ENCODE measurements at places on chromosomes 2 and 18. TPM values are rescaled to one million over a fixed set of nuclear protein-coding genes. Genes with fewer than 3 reads are reported as not detected.

GRCh38 chr2:123179526-123179925, 845.6 kb upstream of the CNTNAP5 start:
- DNase-seq = no peak

LOXL3 gene
- total RNA-seq = 8.1 TPM

CCDC68 gene
- total RNA-seq = 20.8 TPM

DCDC2C gene
- not detected for total RNA-seq

EMILIN1 gene
- 84.6 TPM for total RNA-seq

DNA sequence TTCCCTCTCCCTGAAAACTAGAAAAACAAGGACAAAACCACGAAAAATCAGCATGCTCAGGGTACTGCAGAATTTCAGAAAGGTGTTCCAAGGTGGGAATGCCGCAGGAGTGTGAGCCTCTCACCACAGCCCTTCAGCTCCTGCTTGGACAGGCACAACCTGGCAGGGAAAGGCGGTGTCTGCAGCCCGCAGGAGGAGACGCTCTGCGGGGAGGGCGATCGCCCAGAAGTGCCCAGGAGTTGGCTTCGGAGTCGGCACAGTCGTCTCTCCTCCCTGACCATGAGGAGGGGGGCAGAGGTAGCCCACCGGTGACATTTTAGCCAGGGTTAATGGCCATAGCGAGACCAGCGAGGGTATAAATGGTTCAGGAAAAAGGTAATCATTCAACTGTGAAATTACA, 57.2 kb downstream of the TMEM18 start:
- DNase-seq = no peak

XDH gene
- total RNA-seq = 0.41 TPM

DNA sequence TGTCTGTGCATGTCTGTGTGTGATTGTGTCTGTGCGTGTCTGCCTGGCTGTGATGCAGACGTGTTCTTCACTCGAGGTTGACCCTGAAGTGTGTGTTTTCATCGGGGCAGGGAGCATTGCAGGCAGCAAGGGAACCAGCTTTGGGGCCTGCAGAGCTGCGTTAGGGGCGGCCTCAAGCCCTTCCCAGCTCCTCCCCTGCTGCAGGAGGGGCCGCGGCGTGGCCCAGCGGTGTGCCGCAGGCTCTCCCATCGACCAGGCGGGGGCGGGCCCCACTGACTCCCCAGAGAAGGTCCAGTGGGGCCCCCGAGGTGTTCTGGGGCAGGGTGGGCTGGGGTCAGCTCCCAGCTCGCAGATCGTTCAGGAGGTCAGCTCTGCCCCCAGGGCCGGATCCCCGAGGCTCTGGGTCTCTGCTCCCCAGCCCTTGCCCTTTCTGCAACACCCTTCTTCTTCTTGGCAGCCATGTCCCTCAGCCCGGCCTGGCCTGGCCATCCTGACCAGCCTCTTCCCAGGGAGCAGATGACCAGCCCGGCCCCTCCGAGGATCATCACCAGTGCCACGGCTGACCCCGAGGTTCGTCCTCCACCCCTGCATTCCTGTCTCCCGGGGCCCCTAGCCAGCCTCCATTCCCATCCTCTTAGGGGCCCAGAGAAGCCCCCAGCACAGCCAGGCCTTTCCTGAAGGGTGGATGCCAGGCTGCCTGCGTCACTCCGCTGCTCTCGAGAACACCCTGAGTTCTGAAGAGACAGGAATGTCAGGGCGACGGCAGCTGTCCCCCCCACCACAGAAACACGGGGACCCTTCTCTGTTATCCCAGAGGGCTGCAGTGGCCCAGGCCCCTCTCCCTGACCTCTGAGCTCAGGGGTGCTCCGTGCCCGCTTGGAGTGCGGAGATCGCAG, 11.1 kb upstream of the KLHL30 start:
- DNase-seq = no peak

GRCh38 chr18:12960395-12960794, 12.6 kb downstream of the SEH1L start:
- no peak for DNase-seq
